ENCODE measurements at places on chromosomes 1 and 21. TPM values are rescaled to one million over a fixed set of nuclear protein-coding genes. Genes with fewer than 3 reads are reported as not detected.

DNA sequence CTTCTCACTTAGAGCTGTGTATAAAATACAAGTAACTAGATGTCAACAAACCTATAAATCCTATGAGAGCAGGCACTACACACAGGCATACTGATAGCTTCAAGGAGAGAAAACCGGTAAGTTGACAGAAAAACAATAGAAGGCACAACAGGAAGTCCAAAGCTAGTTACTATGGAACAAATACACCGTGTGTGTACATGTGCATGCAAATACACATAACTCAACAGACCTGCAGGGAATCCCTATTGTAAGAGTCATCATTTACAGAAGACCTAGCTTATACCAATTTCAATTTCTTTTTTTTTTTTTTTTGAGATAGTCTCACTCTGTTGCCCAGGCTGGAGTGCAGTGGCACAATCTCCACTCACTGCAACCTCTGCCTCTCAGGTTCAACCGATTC, 26.3 kb downstream of the JAK1 start:
- ATAC-seq = peak; percentile 81

DNA sequence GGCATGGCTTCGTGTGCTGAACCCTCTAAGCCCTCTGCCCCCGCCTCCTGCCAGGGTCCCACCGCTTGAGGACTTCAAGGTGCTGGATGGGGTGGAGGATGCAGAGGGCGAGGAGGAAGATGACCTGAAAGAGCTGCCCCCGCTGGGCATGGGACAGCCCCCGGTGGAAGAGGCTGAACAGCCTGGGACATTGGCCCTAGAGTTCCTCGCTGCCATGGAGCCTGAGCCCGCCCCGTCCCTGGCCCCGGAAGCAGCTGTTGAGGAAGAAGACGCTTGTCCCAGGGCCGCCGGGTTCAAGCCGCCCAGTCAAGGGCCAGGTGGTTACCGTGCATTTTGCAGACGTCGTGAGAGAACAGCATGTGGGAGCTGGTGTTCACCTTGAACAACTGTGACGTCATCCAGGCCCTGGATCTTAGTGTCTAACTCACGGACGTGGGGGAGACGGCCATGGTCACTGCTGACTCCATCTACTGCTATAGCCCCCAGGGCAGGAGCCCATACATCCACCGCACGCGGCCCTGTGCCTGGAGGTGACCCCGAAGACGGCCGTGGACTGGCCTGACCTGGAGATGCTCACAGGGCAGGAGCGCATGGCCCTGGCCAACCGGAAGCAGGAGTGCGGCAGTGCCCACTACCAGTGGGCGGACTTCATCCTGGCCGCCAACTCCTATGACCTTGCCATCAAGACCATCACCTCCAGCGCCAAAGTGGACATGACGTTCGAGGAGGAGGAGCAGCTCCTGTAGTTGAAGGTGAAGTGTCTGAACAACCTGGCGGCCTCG, 90.1 kb downstream of the PPP1R12B start:
- no peak for ATAC-seq

DNA sequence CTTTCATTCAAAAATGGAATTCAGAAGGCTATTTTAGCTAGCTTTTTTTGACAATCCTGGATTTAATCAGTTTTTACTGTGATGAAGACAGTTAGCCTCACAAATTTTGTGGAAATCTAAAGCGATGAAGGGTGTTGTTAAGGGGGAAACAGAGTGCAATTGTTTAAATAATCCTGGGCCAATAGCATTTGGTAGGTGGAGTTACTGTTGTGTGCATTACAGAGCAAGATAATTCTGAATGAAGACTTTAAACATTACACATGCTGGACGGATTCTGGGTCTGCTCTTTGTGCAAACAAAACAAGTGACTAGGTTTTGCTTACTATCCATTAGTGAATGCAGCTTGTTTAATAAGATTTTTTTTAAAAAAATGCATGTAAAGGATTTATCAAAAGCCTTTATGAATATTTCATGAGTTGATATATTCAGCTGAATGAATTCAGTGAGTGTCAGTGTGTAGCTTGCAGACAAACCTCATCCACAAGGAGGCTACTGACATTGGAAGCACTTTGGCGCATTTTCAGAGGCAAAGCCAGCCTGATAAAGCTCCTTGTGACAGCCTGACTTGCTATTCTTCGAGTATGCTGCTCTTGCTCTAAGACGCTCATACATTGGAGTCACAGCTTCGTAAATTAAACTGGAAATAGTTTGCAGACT, 199.6 kb downstream of the PDE4B start:
- ATAC-seq = no peak

DNA sequence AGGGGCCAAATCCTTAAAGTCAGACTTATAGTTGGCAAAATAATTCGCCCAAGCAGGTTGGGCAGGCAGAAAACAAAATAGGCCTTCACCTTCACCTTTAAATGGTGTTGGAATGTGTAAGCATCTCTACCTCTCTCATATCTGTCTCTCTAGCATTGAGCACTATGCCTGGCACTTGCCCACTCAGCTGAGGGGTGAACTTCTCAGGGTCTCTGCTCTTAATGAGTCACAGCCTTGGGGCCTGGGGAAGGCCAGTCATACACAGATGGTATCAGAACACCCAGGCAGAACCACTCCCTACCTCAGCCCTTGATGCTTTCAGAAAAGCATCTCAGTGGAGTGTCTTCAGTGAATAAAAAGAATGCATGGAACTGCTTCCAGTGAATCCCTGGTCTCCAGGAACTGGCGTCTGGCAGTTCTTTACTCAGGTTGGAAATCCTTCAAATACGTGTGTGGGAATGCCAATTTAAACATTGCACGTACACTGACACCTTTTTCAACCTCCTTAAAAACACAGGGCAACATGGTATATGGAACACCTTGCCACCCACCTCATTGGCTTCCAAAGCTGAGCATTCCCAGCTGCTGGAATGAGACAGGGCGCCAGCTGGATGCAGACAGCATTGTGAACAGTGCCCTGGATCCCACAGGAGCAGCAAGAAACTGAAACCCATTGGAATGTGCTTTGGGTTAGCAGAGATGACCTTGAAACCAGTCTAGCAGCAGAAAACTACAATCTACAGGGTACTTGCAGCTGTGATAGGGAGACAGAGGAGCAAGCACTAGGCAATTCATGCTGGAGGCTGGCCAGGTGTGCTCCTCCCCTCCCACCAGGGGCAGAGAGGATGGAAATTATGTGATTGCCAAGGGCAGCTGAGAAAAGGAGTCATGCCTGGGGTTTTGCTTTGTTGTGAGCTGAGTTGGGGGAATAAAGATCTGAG, 30.0 kb downstream of the ZNF697 start:
- no peak for ATAC-seq

Gene ADAM30
- not detected for total RNA-seq
